Esophagus muscularis mucosa (tissue), 4 donors: ENCODE measurements at places on chromosomes 12 and 14. TPM values are rescaled to one million over a fixed set of nuclear protein-coding genes. Genes with fewer than 3 reads are reported as not detected.

DNA sequence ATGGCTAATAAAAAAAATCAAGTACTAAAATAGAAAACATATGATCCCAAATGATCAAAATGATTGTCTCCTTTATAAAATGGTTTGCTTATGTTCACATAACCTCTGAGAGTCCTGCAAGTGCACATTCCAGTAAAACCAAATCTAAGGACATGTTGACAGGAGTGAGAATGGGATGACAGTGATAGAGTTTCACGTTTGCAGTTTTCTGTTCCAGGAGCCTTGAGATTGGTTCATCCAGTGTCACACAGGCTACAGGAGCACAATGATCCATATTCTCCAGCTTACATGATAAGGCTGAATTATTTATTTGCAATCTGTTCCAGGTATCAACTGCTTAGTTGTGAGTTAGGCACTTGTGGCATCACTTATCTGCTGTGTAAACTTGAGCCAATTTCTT, 1.5 kb upstream of the GYS2 start:
- no peak for DNase-seq

- DNase-seq: no peak
These were observed 794 bp downstream of the SLC22A17 start for GRCh38 chr14:23351681-23352505.

Gene CFAP54
- 5.8 TPM for total RNA-seq

GRCh38 chr14:60250257-60251035, 1.4 kb downstream of the PPM1A start:
- no peak for DNase-seq

GRCh38 chr14:64796369-64796768, 83.3 kb downstream of the SPTB start:
- no peak for DNase-seq

- DNase-seq: no peak
These were observed 27.1 kb downstream of the DCP1B start for GRCh38 chr12:1977109-1977508.

Gene DHH
- 3.0 TPM for total RNA-seq

GRCh38 chr12:38629064-38629463, 276.3 kb downstream of the CPNE8 start:
- no peak for DNase-seq

DNA sequence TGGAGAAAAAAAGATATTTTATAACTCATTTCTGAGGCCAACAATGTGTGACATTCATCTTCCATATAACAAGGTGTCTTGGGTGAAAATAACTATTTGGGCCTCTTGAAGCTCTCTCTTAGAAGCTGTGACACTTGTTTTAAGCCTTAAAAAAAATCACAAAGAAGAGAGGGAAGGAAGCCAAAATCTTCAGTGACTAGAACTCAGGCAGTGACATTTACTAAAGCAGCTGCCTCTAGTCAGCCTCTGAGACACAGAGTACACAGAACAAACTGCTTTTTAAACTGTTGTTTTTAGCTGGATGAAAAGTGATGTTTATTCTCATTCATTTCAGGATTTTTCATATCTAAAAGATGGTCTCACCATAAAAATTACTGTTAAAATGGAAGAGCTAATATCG, 793.6 kb downstream of the GALC start:
- DNase-seq: no peak

Gene CPM
- 30.8 TPM for total RNA-seq

Gene ACSM4
- total RNA-seq: not detected

GRCh38 chr14:24339284-24340151, at the start of gene RIPK3:
Gene RIPK3 (minus strand): TSS chr14:24339991. CDS start chr14:24339826, 165 bp downstream.
- no peak for DNase-seq

Gene OR10A7
- total RNA-seq: not detected

Gene DNAJC22
- total RNA-seq: not detected

DNA sequence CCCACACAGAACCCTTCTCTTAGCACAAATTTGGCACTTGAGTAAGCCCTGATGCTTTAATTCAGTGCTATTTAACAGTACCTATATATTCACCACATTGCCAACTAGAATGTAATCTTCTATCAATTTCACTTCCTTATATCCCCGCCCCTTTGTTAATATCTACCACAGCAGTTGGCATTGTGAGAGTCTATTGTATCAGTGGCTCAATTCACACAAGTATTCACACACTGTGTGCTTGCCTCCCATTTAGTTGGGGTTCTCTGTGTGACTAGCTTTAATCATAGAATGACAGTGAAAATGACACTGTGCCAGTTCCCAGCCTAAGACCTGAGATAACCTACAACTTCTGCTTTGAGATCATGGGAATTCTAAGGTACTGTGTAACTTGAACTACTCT, 103.1 kb downstream of the SEC23A start:
- no peak for DNase-seq

Gene USP44
- total RNA-seq: 3.3 TPM

DNA sequence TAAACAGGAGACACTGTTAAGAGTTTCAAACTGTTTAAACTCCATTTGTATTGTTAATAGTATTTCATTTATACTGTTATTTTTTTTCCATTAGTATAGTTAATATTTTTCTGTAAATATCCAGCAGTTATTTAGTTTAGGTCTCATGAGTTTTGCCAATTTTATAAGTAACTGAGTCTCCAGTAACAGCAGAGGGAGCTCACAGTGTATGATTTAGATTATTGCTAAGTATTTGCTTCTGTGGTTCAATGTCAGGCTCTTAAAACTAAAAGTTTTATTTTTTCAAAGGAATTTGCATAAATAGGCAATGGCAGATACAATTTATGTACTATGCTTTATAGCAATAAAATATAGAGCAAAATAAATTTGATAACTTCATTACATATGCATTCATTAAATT, 209.7 kb downstream of the ATXN7L3B start:
- DNase-seq: no peak

DNA sequence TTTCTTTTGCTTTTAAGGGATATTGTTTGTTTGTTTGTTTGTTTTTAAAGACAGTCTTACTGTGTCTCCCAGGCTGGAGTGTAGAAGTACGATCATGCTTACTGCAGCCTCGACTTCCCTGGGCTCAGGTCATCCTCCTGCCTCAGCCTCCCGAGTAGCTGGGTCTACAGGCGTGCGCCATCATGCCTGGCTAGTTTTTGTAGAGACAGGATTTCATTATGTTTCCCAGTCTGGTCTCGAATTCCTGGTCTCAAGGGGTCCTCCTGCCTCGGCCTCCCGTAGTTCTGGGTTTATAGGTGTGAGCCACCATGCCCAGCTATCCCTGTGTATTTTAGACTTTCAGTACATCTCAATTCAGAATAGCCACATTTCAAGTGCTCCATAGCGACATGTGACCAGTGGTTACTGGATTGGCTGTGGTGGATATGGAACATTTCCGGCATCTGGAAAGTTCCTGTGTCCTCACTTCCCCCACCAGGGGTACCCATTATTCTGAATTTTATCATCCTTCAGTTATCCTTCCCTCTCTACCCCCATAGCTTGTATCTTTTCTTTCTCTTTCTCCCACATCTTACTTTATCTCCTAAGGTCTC, 61.1 kb downstream of the HRK start:
- no peak for DNase-seq

GRCh38 chr14:41385797-41386196, 220.9 kb upstream of the LRFN5 start:
- no peak for DNase-seq

Gene HOTAIR
- total RNA-seq: not detected

Gene GSKIP
- 11.5 TPM for total RNA-seq

DNA sequence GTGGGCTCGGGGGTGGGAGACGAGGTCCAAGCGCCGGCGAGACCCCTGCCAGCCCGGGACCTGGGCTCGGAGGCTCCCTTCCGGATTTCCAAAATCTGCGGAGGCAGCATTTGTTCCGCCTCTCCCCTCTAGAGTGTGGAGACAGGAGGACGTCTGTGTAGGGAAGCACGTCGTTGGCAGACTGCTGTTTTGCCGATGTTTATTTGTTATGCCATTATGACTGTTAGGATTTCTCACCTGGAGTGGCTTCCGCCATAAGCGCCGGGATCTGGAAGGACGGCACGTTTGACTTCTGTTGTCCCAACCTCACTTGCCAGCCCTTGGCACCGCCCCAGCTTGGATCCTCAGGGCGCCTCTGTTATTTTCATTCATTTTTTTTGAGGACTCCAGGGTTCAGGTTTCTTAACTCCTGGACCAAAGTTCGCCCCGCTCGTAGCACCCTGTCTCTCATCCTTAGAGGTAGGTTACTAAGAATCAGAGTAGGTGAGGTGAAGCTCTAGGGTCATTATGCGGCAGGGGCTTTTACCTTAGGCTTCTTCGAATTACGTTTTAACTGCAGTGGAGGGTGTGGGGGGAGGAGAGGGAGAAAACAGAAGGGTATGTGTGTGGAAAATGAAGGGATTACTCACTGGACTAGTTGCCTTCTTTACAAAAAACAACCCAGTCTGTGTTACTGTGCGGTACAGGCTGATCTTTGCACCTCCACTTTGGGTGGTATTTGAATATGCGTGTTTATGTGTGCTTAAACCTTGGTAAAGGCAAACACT, 547 bp upstream of the PYGL start:
- no peak for DNase-seq

GRCh38 chr12:71858848-71859247, 19.3 kb downstream of the TBC1D15 start:
- DNase-seq: no peak

- no peak for DNase-seq
These were observed 43.9 kb upstream of the RNASE1 start for GRCh38 chr14:20846560-20846959.

DNA sequence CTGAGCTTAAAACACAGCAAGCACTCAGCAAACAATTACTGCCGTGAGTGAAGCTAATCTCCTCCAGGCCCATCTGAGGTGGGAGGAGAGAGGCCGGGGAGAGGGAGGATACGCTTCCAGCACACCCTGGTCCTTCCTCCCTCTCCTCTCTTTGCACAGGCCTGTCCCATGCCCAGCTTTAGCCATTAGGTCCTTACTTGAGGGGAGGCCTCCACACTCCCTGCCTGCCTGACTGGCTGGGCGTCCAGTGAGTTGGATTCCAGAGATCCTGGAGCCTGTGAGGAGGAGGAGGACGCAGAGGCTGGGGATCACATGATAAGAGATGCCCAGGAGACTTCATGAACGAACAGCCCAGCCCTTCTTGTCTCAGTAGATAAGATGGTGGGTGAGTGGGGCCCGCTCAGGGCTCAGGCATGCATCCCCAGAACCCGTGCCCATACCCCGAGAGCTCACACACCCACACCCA, 65.1 kb upstream of the NCOR2 start:
- DNase-seq: no peak

DNA sequence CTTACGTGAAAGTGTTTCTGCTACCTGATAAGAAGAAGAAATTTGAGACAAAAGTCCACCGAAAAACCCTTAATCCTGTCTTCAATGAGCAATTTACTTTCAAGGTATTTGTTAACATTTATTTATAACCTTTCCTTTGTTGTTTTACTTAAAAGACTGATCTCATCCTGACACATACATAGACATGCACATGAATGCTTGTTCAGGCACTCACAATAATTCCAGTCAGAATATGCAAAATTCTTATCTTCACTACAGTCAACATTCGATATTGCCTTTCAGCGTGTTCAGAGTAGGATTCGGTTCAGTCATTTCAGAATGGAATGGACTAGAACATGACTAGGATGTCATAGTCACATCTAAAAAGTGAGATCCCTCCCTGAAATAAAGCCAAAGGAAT, 394.6 kb downstream of the PAWR start:
- DNase-seq: no peak

Gene ANG
- 13.7 TPM for total RNA-seq

Gene CHD8
- total RNA-seq: 56.1 TPM

GRCh38 chr12:132356691-132357622, 27.6 kb upstream of the GALNT9 start:
- DNase-seq: no peak

GRCh38 chr12:34206061-34206785, 183.9 kb downstream of the ALG10 start:
- peak; percentile 91 for DNase-seq

DNA sequence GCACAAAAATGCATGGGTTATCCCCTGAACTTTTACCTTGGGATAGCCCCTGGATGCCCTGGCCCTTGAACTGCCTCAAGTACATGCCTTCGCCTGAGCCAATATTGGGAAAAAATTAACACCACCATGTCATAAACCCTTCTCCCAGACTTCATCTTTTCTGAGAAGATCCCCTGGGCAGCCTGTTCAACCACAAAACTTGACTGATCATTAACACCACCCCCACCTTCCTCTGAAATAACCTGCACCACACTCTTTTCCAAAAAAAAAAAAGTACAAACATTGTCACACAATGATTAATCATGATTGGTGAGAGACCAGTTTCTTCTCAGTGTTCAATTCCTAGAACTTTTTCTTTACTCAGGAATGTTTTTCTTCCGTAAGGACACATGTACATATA, 217.9 kb downstream of the PAX9 start:
- DNase-seq: no peak

DNA sequence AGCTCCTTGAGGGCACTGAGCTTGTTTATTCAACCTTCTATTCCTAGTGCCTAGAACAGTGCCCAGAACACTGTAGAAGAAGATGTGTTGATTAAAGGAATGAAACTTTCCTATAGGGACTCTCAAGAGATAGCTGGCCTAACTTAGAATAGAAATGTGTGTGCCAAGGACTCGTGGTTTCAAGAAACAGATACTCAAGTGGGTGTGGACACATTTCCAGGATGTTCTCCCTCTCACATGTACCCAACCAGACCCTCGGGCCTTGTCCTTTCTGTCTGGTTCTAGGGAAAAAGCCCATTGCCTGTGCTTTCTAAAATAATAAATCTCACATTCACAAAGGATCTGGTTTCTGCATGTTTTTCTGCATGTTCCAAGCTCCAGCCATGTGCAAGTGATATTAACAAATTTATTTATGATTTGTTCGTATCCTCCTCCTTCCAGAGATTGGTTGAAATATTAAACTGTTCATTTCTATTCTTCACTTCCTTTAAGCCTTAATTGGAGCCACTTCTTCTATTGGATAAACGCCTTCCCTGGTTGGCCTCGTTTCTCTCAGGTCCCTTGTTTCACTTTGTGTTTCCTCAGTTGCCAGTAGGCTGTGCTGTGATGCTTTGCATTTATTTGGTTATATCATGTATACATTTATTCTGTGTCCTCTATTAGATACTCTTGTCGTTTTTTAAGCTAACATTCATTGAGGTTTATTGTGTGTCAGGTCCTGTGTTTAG, 89.8 kb downstream of the CRADD start:
- no peak for DNase-seq

DNA sequence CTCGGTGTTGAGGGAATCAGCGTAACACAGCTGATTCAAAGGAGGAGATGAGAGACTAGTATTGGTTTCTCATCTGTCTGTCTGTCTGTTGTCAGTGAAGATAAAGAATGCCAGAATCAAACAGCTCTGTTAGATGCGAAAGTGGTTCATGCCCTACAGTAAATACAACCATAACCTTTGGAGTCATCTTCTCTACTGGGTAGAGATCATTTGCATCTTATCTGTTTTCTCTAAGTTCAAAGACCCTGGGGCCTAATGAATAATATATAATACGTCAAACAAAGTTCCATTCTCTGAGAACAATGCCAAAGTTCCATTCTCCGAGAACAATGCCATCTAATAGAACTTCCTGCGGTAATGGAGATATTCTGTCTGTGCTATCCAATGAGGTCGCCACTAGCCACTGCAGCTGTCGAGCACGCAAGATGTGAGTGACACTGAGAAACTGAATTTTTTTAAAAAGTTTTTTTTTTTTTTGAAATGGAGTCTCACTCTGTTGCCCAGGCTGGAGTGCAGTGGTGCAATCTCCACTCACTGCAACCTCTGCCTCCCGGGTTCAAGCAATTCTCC, 6.6 kb downstream of the IL31 start:
- no peak for DNase-seq

- no peak for DNase-seq
These were observed 21.2 kb downstream of the ZFP36L1 start for GRCh38 chr14:68771631-68772030.
